COR-L47 (cell line): ENCODE measurements at places on chromosomes 7 and 10.
A peak's percentile ranks its signal among the peaks of the same experiment; 100 is the strongest.

DNA sequence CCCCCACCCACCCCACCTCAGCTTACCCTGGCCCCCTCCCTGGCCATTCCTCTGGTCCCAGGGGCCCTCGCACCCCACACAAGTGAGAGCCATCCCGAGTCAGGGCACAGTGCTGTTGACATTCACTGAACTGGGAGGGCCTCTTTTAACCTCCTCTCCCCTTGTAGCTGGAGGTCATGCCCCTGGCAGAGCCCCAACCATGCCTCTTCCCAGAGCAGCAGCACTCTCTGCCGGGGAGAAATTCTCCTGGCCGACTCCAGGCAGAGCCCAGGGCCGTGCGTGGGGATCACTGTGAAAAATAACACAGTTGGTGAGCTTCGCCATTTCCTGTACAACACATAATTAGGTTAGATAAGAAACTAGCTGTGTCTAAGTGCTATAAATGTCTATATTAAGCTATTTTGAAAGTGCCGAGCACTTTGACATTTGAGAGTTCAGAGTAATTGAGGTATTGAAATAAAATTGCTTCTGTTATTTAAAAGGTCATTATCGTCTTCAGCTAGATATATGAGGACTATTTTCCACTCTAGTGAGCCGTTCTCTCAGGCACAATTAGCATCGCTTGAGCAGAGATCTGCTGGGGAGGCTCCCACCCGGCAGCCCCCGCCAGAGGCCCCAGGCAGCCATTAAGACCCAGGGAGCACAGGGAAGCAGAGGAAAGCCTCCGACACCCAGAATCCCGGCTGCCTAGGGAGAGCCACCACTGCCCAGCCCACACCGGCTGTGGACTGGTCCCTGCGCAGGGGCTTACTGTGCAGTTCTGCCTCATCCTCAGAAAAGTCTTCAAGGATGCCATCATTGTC lies 62.4 kb upstream of the LRRC18 start:
- no peak for DNase-seq

- no peak for DNase-seq
Observed at GRCh38 chr7:73858807-73859206, 2.2 kb upstream of the TMEM270 start.

GRCh38 chr7:85479918-85480643 lies 293.2 kb upstream of the SEMA3D start:
- DNase-seq = no peak

GRCh38 chr10:133306941-133307379 lies 1.7 kb downstream of the TUBGCP2 start:
- DNase-seq = no peak

DNA sequence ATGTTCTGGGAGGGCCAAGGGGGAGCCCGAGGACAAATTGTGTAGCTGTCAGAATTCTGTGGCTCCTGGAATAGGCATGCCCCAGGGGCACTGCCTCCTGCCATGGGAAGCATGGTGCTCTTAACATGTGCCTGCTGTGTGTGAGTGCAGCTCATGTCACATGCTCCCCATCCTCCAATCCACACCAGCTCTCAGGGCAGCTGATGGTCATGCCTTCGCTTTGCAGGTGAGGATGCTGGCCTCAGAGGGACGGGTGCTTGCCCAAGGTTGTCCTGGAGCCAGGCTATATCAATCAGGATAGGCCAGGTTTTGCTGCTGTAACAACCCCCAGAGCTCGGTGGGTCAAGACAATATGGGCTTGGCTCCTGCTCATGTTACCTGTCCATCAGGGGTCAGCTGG lies 303.4 kb downstream of the RPS24 start:
- no peak for DNase-seq

GRCh38 chr7:127330070-127330469 lies 62.4 kb downstream of the ZNF800 start:
- DNase-seq = no peak

- peak; percentile 7 for DNase-seq
Observed at GRCh38 chr7:119748991-119749390, 524.0 kb upstream of the KCND2 start.

GRCh38 chr7:41203542-41203941 lies 499.3 kb downstream of the INHBA start:
- no peak for DNase-seq

DNA sequence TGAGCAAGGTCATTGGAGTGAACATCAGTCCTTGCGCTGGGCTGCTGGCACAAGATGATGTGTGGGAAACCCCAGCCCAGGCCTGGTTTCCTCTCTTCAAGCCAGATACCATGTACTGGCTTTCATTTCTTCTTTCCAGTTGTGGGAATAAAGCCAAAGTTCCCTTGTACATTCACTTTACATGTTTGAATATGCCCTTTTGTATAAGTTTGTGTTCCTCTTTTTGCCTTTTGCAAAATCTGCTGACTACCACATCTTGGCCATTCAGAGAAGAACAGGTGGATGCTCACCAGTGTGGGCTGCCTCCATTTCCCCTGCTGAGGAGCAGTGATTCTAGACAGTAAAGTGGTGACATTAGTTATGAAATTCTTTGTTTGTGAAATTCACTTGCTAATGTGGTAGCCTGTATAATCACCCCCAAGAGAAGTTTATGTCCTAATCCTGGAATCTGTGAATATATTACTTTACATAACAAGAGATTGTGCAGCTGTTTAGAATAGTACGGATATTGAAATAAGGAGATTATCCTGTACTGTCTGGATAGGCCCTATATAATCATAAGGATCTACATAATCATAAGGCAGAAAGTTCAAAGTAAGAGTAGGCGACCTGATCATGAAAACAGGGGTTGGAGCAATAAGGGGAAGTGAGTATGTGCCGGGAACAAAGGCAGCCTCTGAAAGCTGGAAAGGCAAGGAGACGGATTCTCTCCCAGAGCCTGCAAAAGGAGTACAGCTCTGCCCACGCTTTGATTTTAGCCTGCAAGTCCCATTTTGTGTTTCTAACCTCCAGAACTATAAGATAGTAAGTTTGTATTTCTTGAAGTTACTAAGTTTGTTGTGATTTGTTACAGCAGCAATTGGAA lies 18.8 kb upstream of the AOAH start:
- no peak for DNase-seq

DNA sequence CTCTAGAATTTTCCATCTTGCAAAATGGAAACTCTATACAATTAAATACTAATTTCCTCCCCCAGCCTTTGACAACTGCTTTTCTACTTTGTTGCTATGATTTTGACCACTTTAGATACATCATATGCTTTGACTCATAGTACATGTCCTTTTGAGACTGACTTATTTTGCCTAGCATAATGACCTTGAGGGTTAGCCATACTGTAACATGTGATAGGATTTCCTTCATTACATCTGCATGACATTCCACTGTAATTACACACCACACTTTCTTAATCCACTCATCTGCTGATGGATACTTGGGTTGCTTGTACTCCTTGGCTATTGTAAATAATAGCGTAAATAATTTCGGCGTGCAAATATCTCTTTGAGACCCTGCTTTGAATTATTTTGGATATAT lies 127.7 kb downstream of the JAZF1 start:
- no peak for DNase-seq

- DNase-seq = no peak
Observed at GRCh38 chr7:106347229-106347833, 62.5 kb upstream of the NAMPT start.

DNA sequence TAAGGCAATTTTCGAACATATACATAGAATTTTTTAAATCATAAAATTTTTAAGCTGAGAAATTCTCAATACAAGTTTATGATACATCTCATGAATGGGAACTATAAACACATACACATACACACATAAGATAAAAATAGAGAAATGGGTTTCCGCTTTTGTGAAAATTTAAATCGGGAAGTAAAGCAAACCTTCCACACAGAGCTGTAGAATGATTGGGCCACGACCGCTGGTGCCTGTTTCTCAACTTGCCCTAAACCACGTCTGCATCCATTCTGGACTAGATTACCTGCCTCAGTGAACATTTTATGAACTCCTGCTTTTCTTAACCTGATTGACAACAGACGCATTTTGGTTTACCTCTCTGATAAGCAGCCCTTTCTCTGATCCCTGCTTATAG lies 264.4 kb downstream of the SKAP2 start:
- no peak for DNase-seq

- no peak for DNase-seq
Observed at GRCh38 chr7:12719141-12719919, 31.9 kb downstream of the ARL4A start.

- no peak for DNase-seq
Observed at GRCh38 chr10:101880232-101880573, 36.6 kb upstream of the KCNIP2 start.

DNA sequence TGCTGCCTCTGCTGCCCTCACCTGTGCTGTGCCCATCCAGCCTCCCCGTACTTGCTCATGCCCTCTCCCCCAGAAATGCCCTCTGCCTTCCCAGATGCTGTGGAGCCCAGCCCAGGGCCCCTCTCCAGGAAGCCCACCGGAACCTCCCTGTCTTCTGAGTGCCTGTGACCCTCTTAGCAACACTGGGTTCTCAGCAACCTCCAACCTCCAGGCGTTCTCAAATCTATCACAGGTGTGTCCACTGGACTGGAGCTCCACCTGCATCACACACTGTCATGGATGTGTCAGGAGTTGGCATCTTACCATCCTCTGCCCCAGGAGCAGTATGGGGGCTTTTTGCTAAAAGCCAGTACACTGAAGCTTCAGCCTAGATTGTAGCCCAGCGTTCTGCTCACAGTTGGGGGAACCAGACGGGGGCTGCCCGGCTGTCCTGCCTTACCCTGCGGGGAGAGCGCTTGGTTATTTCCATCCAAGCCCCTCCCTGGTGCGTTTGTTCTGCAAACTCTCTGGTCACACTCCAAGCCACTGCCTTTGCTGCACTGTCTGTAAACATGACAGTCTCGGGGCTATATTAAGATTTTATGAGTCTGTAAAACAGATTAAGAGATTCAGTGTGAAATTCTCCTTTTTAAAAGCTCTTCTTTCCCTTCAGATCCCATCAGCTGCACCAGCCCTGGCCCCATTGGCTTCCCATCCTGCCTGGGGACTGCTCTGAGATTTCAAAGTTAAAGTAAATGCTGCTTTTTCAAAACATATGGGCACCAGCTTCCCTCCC lies 71.3 kb upstream of the CPXM2 start:
- no peak for DNase-seq

- DNase-seq = no peak
Observed at GRCh38 chr7:52775876-52776275, 259.6 kb upstream of the POM121L12 start.

GRCh38 chr7:46257761-46258448 lies 336.8 kb upstream of the IGFBP3 start:
- DNase-seq = no peak

DNA sequence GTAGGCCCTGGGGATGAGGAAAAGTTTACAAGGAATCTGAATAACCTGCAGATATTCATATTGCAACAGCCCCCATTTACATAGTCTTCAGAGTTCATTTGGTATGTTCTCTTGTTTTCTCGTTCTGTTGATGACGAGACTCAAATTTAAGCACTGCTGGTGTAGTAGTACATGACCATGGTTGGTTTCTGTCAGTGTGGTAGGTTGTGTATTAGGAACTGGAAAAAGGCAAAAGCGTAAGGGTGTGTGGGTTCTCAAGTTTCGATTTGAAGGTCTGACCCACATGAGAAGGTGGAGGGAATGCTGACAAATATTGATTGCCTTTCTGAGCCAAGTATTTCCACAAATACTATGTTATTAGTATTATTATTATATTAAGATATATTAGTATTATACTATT lies 151.7 kb downstream of the AUTS2 start:
- no peak for DNase-seq

GRCh38 chr10:118498623-118499022 lies 96.8 kb downstream of the PRLHR start:
- DNase-seq = no peak

GRCh38 chr10:102546606-102547320 lies 43.0 kb downstream of the SUFU start:
- DNase-seq = no peak

DNA sequence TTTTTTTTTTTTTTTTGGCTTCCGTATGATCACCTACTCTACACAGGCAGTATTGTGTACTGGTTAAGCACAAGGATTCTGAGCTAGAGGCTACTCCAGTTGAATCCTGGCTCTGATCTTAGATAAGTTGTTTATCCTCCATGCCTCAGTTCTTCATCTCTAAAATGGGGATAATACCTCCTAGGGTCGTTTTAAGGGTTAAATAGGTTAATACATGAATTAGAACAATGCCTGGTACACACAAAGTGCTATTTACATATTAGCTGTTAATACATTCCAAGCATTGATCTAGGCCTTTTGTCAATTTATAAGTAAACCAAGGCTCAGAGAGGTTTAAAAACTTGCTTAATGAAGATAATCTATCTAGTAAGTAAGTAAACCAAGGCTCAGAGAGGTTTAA lies 59.0 kb downstream of the ST7 start:
- no peak for DNase-seq

DNA sequence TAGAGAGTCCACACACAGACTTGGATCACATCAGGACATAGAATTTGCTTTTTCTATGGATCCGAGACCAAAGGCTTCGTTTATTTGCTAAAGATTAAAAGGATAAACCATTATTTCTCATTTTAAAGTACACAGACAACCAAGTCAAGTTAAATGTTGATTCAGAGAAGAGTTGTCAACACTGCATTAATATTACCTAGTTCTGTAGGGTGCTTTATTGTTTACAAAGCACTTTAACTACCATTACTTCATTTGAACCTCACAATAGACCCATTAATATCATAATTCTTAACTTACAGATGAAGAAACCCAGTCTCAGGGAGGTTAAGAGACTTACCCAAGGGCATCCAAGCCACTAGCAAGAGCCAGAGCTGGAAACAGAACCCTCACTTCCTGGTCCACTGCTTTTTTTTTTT lies 43.2 kb upstream of the GSAP start:
- DNase-seq = no peak

- DNase-seq = no peak
Observed at GRCh38 chr10:47404446-47404845, 20.4 kb upstream of the ZNF488 start.

- peak; percentile 43 for DNase-seq
Observed at GRCh38 chr7:64951250-64951848, 39.5 kb downstream of the ZNF117 start.

DNA sequence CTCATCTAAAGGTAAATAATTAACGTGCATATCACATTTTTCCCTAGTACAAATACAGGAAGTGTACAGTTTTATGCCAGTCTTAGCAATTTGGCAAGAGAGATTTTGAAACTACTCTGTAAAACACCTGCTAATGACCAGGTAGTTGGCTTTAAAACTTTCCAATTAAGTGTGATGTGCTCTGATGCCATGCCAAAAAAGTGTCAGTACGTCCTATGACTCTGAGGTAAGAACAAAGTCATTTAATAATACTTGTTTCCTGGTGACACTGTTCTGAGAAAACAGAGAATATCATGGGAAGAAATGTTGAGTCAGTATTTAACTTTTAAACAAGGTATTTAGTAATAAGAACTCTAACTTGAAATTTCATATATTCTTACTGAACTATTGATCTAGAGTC lies 9.6 kb downstream of the PDZD8 start:
- no peak for DNase-seq

- no peak for DNase-seq
Observed at GRCh38 chr10:122165484-122166276, 105.4 kb upstream of the BTBD16 start.

GRCh38 chr7:122578350-122578749 lies 120.6 kb downstream of the RNF133 start:
- no peak for DNase-seq
